ENCODE measurements at places on chromosomes 7 and 10.

GRCh38 chr10:132418527-132419416, 21.8 kb downstream of the PWWP2B start:
- DNase-seq: no peak
- peaks cover 16% of the 10 kb centered on the region for H3K4me1 ChIP-seq
- no peak overlapping the region for H3K27ac ChIP-seq

DNA sequence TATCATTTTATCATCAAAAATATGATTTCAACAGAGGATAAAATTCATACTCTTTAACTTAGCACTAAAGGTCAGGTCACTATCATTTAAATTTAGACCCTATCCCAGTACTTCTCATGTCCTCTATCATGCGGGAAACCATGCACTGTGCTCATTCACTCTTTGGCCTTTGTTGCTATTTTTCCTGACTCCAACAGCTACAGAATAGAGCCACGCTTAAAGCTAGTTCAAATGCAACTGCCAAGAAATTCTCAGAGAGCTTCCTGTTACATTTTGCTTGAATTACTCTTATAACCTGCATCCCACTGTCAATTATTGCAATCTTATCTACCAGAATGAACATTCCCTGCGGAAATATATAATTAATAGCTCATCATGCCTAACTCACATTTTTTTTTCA, 58.3 kb downstream of the SEMA3A start:
- H3K36me3 ChIP-seq: no peaks in the 10 kb centered on the region
- no peak for DNase-seq
- H3K27ac ChIP-seq: no peak overlapping the region
- no peaks in the 10 kb centered on the region for H3K27me3 ChIP-seq
- H3K4me1 ChIP-seq: no peaks in the 10 kb centered on the region
- H3K4me3 ChIP-seq: no peak overlapping the region

DNA sequence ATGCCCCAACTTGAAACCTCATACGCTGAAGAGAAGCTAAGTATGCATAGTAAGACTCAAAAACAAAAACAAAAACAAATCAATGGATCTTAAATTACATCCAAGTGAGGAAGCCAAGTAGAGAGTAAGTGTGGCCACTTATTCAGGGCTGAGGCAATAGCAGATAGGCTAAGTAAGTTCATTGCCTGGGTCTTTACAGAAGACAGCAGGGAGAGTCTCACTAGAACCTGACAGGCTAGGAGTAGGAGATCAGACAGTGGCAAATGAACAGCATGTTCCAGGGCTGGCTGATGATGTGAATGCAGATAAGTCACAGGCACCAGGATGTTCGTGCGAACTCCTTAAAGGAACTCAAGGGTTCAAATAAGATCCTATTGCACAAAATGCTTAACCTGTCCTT, 568.6 kb downstream of the KCNMA1 start:
- DNase-seq: no peak
- no peaks in the 10 kb centered on the region for H3K27me3 ChIP-seq
- no peak overlapping the region for H3K27ac ChIP-seq
- no peaks in the 10 kb centered on the region for H3K4me1 ChIP-seq
- H3K4me3 ChIP-seq: no peak overlapping the region

- H3K4me3 ChIP-seq: no peak overlapping the region
- peaks cover 13% of the 10 kb centered on the region for H3K27me3 ChIP-seq
- no peak for DNase-seq
- H3K36me3 ChIP-seq: no peaks in the 10 kb centered on the region
Measured at GRCh38 chr10:776772-777171, 87.3 kb upstream of the DIP2C start.

DNA sequence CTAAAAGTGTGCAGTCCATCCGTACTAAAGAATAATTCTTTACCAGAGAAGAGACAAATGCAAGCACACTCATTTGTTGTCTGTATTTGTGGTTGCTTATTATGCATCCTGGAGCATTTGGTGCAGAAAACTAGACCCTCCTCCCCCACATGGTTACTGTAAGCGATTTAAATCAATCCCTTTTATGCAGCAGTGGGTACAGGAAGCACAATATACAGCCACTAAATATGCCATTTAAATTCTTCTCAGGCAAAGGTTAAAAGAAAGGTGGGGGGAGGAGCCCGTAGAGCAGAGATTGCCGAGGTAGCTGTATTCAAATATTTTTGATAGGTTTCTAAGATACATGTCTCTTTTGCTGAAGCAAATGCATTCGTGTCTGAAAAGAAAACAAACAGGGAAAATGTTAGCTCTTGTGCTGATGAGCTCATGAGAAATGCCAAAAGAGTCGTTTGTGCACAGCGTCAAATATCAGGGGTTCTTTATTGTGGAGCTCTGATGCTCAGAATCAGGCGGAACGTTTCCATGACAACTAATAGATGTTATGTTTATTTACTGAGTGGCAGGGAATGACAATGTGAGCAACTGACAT, 131.3 kb upstream of the NPVF start:
- H3K36me3 ChIP-seq: no peaks in the 10 kb centered on the region
- H3K27me3 ChIP-seq: no peaks in the 10 kb centered on the region
- H3K27ac ChIP-seq: no peak overlapping the region
- no peaks in the 10 kb centered on the region for H3K4me1 ChIP-seq
- no peak for DNase-seq

GRCh38 chr10:48307711-48308018, 1.2 kb downstream of the MAPK8 start:
- H3K4me3 ChIP-seq: peak overlapping the region; percentile 79
- DNase-seq: no peak
- no peaks in the 10 kb centered on the region for H3K36me3 ChIP-seq
- H3K27me3 ChIP-seq: no peaks in the 10 kb centered on the region

- H3K4me1 ChIP-seq: no peaks in the 10 kb centered on the region
- no peaks in the 10 kb centered on the region for H3K36me3 ChIP-seq
- no peak overlapping the region for H3K4me3 ChIP-seq
- H3K27me3 ChIP-seq: no peaks in the 10 kb centered on the region
- DNase-seq: no peak
Measured at GRCh38 chr7:46131916-46132795, 211.1 kb upstream of the IGFBP3 start.

DNA sequence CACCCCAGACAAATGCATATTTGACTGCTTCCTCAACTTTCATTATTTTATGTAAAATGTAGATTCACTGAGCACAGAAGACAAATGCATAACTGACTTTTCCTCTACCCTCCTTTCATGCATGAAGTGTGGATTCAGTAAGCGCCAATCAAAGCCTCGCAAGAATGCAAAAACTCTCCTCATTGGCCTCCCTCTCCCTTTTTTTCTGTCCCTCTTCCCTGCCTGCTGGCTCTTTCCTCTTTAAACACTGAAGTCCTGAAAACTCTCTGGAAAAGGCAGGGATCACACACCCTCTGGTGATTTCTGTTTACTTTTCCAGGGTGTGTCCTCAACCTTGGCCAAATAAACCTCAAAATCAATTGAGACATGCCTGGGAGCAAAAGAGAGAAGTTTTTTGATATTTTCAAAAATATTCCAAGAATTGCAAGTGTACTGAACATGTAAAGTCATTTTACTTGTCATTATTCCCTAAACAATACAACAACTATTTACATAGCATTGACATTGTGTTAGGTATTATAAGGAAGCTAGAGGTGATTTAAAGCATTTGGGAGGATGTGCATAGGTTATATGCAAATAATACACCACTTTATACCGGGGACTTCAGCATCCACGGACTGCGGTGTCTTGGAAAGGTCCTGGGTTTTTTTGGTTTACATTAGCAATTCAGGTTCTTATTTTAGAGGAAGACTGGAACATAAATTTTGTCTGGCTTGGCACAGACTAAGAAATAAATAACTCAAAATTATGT, 71.4 kb downstream of the SEC61G start:
- no peak for DNase-seq
- H3K4me1 ChIP-seq: no peaks in the 10 kb centered on the region
- H3K27me3 ChIP-seq: no peaks in the 10 kb centered on the region
- no peak overlapping the region for H3K4me3 ChIP-seq
- H3K36me3 ChIP-seq: no peaks in the 10 kb centered on the region

- no peaks in the 10 kb centered on the region for H3K4me1 ChIP-seq
- no peak overlapping the region for H3K27ac ChIP-seq
- no peaks in the 10 kb centered on the region for H3K36me3 ChIP-seq
- peaks cover 11% of the 10 kb centered on the region for H3K27me3 ChIP-seq
Measured at GRCh38 chr10:122744257-122744656, 44.6 kb upstream of the C10orf120 start.

DNA sequence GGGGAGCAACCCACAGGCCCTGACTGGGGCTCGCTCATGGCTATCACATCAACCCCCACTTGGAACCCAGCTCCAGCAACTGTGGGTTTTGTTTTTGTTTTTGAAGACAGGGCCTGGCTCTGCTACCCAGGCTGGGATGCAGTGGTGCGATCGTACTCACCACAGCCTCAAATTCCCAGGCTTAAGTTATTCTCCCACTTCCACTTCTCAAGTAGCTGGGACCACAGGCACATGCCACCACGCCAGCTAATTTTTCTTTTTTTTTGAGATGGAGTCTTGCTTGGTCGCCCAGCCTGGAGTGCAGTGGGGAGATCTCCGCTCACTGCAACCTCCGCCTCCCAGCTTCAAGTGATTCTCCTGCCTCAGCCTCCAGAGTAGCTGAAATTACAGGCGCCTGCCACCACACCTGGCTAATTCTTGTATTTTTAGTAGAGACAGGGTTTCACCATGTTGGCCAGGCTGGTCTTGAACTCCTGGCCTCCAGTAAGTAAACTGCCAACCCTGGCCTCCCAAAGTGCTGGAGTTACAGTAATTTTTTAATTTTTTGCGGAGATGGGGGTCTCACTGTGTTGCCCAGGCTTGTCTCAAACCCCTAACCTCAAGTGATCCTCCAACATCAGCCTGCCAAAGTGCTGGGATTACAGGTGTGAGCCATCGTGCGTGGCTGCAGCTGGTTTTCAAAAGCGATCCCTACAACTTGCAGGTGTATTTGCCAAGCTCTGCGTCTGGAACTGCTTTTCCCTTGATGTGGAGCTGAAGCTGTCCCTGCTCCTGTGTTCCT, 228.7 kb downstream of the SKIDA1 start:
- H3K4me3 ChIP-seq: no peak overlapping the region
- no peak overlapping the region for H3K27ac ChIP-seq
- peaks cover 18% of the 10 kb centered on the region for H3K27me3 ChIP-seq

DNA sequence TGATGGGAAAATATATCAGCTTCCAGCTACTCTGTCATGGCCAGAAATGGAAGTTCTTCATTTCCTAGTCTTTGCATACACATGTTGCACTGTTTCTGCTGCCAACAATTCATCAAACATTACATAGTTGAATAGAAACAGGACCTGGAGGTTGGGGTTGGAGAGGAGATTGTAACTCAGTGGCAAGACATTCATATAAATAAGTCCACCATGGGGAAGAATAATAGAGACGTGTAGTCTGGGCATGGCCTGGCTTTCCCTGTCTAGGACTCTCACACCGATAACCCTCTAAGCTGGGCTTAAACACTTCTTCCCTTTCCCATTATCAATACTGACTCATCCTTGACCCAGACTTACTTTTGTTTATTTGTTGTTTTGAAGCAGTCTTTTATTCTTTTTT, 155.7 kb downstream of the PLPP4 start:
- H3K27ac ChIP-seq: no peak overlapping the region
- H3K27me3 ChIP-seq: no peaks in the 10 kb centered on the region
- H3K4me1 ChIP-seq: no peaks in the 10 kb centered on the region
- H3K36me3 ChIP-seq: no peaks in the 10 kb centered on the region
- DNase-seq: no peak
- H3K4me3 ChIP-seq: no peak overlapping the region

GRCh38 chr7:142799437-142799835, 28.7 kb downstream of the PRSS2 start:
- peaks cover 5% of the 10 kb centered on the region for H3K27me3 ChIP-seq
- H3K4me1 ChIP-seq: peaks cover 62% of the 10 kb centered on the region
- peaks cover 85% of the 10 kb centered on the region for H3K36me3 ChIP-seq
- peak overlapping the region; percentile 90 for H3K4me3 ChIP-seq
- no peak for DNase-seq
- peak overlapping the region; percentile 99 for H3K27ac ChIP-seq

GRCh38 chr10:7484456-7485243, 73.8 kb upstream of the SFMBT2 start:
- H3K27me3 ChIP-seq: no peaks in the 10 kb centered on the region
- peaks cover 8% of the 10 kb centered on the region for H3K36me3 ChIP-seq
- H3K4me1 ChIP-seq: peaks cover 66% of the 10 kb centered on the region
- peak overlapping the region; percentile 72 for H3K4me3 ChIP-seq
- DNase-seq: peak; percentile 55

GRCh38 chr10:126500866-126501265, 112.6 kb upstream of the ADAM12 start:
- H3K27me3 ChIP-seq: no peaks in the 10 kb centered on the region
- H3K36me3 ChIP-seq: no peaks in the 10 kb centered on the region
- no peak overlapping the region for H3K4me3 ChIP-seq
- no peak overlapping the region for H3K27ac ChIP-seq
- H3K4me1 ChIP-seq: no peaks in the 10 kb centered on the region
- no peak for DNase-seq
